ENCODE measurements at places on chromosomes 12 and 14.

- DNase-seq = no peak
Observed at GRCh38 chr12:69608114-69608513, 2.6 kb downstream of the LRRC10 start.

- no peak for DNase-seq
Observed at GRCh38 chr12:131046813-131047788, 93.4 kb downstream of the ADGRD1 start.

DNA sequence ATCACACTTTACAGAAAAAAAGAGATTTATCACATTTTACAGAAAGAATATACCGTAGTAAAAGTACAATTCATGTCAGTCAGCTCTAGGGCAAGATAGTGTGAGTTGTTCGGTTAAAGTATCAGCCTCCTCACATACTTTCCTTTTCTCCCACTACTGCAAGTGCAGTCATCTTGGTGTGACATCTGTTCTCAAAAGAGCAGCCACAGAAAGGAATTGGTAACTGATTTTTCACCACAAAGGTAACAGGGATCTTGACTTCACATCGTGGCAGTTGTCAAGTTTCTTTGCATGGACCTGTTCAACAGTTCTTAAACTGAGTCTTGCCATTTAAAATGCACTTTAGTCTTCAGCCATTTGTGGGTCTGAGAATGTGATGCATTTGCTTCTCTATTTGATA, 5.0 kb upstream of the E2F7 start:
- DNase-seq = peak; percentile 48

GRCh38 chr12:27142101-27142721, 59.8 kb upstream of the C12orf71 start:
- no peak for DNase-seq

- no peak for DNase-seq
Observed at GRCh38 chr12:11171969-11172675, 1.1 kb downstream of the SMIM10L1 start.

GRCh38 chr12:63846238-63846967, 1.9 kb downstream of the SRGAP1 start:
- no peak for DNase-seq

- DNase-seq = no peak
Observed at GRCh38 chr14:37985826-37986470, 221.8 kb upstream of the SSTR1 start.

DNA sequence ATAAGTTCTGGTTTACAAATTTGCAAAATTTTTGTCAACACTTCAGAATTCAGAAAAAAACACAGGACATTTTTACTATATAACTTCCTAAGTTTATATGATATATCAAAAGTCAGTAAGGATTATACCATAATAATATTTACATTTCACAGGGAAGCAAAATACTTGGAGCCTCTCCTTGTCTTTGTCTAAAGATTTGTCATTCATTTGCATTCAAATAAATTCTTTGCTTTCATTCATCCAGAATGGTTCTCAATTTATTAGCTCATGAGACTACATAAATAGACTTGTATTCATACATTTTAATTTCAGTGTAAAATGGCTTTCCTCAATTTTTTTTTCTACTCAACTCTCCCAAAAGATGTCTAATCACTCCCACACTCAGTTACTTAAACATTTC, 96.4 kb downstream of the SLC38A6 start:
- no peak for DNase-seq

DNA sequence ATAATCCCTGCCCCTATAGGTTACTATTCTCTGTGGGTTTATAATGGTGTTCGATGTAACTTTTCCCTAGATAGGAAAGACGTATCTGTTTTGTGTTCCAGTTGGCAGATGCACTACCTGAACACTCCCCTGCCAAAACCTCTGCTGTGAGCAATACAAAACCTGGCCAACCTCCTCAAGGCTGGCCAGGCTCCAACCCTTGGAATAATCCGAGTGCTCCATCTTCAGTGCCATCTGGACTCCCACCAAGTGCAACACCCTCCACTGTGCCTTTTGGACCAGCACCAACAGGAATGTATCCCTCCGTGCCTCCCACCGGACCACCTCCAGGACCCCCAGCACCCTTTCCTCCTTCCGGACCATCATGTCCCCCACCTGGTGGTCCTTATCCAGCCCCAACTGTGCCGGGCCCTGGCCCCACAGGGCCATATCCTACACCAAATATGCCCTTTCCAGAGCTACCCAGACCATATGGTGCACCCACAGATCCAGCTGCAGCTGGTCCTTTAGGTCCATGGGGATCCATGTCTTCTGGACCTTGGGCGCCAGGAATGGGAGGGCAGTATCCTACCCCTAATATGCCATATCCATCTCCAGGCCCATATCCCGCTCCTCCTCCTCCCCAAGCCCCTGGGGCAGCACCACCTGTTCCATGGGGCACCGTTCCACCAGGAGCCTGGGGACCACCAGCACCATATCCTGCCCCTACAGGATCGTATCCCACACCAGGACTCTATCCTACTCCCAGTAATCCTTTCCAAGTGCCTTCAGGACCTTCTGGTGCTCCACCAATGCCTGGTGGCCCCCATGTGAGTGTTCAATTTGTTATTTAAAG, 11.3 kb downstream of the MAPK1IP1L start:
- DNase-seq = no peak

DNA sequence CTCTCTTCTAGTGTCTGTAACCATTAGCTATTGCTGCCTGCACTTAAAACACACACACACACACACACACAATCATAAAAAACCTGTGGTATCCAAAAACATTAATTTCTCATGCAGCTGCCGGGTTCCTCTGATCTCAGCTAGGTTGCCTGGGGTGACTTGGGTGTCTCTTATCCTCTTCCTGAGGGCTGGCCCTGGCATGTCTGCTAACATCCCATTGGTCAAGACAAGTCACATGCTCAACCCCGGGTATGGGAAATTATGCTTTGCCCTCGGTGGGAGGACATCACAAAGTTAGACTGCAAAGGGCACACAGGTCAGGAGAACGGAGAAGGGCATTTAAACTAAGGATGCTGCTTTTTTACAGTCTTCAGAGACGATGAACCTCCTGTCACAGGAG, 55.7 kb downstream of the TRPV4 start:
- peak; percentile 33 for DNase-seq

DNA sequence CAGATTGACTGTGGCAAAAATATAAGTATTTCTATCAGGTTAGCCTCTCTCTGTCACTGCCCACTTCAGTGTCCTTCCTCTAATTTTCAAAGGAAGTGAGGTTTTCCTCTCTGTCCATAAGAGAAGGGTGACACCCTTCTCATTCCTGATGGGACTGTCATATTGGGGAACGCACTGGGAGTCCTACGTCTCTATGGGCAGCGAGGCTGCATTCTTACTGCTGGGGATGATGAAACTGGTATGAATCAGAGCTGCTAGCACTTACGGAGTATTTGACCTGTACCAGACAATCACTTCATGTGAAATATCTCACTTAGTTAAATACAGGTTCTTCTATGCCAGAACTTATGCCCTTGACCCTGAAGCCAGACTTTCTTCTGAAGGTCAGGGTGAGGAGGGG, 436.3 kb downstream of the DPF3 start:
- DNase-seq = no peak

DNA sequence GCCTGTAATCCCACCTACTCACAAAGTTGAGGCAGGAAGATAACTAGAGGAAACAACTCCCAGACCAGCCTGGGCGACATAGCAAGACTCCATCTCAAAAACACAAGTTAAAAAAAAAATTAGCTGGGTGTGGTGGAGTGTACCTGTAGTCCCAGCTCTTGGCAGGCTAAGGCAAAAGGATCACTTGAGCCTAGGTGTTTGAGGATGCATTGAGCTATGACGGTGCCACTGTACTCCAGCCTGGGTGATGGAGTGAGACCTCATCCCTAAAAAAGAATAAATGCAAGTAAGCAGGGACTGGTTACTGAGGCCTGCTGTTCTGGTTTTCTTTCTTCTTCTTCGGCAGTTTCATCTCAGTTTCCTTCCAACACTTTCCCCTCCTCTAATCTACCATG, 7.4 kb downstream of the PTPN21 start:
- no peak for DNase-seq

DNA sequence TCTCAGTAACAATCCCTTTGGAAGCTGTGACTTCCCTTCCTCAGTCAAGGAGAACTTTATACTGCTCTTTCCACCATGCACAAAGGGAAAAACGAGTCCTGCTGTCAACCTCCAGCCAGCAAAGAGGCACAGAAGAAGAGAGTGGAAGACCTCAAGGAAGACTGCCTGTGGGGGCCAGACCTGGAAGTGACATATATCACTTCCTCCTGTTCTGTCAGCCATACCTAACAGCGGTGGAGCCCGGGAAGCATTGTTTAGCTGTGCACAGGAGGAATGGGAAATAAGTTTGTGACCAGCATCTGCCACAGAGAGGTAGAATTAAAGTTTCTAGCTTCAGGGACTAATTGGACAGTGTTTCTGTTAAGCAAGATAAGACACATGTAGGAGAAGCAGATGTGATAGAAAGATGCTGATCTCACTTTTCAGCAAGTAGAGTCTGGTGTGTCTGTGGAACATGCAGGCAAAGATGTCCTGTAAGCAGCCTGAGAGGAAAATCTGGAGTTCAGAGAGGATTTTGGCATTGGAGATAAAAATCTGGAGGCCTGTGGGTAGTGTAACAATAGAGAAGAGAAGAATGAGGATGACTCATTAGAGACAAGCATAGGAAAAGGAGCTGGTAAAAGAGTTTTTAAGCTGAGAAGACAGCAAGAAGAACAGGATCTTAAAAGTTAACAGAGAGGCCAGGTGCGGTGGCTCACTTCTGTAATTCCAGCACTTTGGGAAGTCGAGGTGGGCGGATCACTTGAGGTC, 141.6 kb upstream of the CPSF6 start:
- no peak for DNase-seq

GRCh38 chr14:89625731-89626232, 208.7 kb upstream of the FOXN3 start:
- no peak for DNase-seq

- DNase-seq = no peak
Observed at GRCh38 chr12:9027161-9028059, 38.1 kb downstream of the KLRG1 start.

DNA sequence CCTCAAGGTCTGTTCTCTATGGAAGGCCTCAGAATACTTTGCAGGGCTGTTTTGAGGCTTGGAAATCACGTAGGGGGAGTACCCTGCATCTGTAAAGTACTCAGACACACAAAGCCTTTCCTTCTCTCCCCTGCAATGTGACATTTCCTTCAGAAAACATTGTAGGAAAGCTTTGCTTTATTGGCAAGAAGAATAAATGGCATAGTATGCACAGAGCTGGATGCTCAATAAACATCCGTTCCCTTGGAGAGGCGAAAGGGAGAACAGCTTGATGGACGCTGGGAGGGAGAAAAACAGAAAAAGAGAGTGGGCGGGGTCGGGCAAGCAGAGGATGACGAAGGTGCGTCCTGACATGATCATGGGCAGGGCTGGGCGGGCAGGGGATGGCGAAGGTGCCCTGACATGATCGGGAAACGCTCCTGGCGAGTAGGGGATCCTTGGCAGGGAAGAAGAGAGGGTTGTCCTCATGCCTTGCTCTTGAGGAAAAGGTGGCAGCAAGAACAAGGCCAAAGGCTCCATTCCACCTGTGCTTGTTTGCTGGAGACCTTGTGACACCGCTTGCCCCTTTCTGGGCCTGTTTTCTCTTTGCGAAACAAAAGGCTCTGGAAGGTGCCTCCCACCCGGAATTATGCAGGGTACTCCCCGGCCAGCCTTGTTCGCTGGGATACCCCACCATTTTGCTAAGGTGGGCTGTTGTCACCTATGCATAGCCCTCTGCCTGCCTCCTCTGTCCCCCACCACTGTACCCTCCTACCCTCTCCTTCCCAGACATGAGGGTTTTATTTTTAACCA, 21.1 kb downstream of the IRF2BPL start:
- DNase-seq = no peak

Measured in GM18507 (cell line).